ENCODE measurements at places on chromosomes 12 and 14.

GRCh38 chr14:85466678-85467077, 63.3 kb upstream of the FLRT2 start:
- DNase-seq, result no peak

GRCh38 chr12:21144309-21144708, 13.3 kb downstream of the SLCO1B1 start:
- no peak for DNase-seq

GRCh38 chr12:76768576-76768975, 4.7 kb downstream of the ZDHHC17 start:
- DNase-seq, result no peak

DNA sequence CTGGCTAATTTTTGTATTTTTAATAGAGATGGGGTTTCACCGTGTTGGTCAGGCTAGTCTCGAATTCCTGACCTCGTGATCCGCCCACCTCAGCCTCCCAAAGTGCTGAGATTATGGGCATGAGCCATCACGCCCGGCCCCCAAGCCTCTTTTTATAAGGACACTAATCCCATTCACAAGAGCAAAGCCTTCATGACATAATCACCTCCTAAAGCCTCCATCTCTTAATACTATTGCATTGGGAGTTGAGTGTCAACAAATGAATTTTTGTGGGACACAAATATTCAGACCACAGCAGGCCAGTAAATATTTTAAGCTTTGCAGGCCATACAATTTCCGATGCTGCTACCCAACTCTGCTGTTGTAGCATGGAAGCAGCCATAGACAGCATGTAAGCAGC, 10.9 kb downstream of the RNF212B start:
- DNase-seq, result no peak

GRCh38 chr14:76848879-76849278, 22.7 kb downstream of the LRRC74A start:
- peak; percentile 56 for DNase-seq

DNA sequence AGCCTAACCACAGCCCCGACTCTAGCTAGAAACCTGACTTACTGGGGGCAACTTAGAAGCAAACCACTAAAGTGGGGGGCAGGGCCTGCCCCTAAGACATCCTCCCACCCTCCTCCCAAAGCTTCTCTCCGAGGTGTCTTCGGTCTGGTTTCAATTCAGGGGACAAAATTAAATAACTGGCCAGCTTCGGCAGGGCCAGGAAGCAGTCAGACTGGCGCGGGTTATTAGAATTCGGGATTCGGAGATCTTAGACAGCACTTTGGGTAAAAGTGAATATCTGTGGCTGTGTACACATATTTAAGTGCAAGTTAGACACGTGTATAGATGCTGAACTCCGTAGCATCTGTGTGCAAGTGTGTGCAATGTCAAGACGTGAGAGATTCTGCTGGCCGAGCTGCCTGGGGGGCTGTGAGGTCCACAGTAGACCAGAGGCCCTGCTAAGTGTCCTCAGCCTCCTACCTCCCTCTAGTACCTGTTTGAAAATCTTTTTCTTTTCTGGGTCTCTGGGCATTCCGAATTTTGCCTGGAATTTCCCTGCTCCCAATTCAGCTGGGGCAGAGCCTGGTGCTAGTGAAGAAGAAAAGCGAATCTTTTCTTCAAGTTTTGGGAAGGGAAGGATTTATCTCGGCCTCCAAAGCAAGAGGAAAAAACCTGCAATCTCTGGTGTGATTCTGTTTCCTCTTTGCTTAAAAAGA, 4.0 kb upstream of the HOXC10 start:
- DNase-seq, result no peak

DNA sequence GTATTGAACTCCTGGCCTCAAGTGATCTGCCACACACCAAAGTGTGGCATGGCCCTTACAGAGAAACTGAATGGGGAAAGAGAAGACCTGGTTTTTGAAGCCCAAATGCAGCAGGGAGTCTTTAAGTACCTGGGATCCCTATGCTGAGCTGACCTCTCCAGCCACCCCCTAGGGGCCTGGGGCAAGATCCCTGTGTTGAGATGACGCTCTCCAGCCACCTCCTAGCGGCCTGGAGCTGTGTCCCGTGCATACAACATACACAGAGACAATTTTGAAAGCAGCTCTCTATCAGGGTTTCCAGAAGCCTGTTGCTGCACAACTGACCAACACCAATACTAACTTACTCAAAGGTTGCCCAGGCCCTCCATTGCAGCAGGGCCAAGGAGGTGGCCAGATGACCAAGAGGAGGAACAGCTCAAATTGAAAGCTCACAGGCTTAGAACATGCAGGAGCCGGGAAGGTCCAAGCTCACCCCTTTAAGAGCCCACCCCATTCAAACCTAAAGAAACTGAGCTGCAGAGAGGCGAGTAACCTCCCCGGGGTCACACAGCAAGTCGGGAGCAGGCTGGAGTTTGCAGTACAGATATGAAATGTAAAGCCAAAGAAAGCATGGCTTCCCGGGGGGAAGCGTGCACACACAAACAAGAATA, 31.5 kb downstream of the TTC7B start:
- DNase-seq, result no peak

GRCh38 chr12:109033239-109034196, 12.7 kb upstream of the SVOP start:
- peak; percentile 14 for DNase-seq

DNA sequence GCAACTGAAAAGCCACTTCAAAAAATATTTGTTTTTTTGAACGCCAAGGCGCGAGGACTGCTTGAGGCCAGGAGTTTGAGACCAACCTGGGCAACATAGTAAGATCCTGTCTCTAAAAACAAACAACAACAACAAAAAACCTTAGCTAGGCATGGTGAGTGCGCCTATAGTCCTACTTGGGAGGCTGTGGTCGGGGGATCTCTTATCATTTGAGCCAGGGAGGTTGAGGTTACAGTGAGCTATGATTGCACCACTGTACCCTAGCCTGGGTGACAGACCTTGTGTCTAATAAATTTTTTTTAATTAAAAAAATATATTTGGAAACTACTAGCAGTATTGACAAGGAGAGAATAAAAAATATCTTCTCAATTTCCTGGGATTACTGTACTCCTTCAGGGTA, 113.1 kb downstream of the TRAFD1 start:
- no peak for DNase-seq

DNA sequence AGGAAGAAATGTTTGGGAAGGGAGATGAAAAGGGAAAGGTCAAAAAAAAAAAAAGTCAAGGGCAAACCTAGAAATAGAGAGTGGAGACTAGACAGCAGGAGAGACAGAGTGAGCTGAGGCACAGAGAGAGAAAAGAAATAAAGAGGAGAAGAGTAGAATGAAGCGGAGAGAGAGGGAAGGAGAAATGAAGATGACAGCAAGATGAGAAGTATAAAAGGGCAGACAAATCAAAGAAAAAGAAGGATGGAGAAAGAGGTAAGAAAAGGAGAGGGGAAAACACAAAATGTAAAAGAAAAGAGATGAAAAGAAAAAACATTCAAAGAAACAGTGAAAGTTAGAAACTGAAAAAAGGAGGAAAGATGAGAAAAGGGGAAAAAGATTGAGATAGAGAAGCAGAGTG, 53.0 kb downstream of the TC2N start:
- DNase-seq, result no peak
